ENCODE measurements at places on chromosomes 4 and X.

- DNase-seq: no peak
Measured at GRCh38 chr4:1557221-1557597, 126.9 kb downstream of the FAM53A start.

GRCh38 chr4:164440199-164440598, 313.7 kb upstream of the SMIM31 start:
- DNase-seq: no peak

DNA sequence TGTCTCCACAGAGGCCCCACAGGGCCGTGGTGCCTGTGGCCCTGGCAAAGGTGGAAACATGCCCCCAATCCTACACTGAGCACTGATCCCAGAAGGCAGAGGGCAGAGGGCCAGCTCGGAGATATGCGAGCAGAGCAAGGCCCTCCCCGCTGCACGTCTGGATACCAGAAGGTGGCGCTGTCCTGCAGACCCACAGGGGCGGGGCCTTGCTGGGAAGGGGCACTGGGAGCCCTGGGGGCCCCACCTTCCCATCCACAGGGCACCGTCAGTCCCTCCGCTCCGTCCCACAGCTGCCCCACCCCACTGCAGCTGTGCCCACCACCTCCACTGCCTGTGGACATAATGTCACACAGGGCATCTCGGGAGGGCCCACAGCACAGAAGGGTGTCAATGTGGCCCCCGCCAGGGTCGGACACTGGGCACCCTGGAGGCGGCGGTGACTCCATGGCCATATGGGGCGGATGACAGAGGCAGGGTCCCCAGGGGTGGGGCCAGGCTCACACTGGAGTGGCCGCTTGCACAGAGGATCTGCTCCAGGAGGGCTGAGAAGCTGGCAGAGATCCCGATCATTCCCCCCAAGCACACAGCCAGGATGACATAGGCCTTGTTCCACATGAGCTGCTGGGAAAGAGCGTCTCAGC, 4.8 kb downstream of the SLC49A3 start:
- DNase-seq: peak; percentile 44

GRCh38 chr4:103915224-103915869, 195.6 kb upstream of the TACR3 start:
- no peak for DNase-seq

DNA sequence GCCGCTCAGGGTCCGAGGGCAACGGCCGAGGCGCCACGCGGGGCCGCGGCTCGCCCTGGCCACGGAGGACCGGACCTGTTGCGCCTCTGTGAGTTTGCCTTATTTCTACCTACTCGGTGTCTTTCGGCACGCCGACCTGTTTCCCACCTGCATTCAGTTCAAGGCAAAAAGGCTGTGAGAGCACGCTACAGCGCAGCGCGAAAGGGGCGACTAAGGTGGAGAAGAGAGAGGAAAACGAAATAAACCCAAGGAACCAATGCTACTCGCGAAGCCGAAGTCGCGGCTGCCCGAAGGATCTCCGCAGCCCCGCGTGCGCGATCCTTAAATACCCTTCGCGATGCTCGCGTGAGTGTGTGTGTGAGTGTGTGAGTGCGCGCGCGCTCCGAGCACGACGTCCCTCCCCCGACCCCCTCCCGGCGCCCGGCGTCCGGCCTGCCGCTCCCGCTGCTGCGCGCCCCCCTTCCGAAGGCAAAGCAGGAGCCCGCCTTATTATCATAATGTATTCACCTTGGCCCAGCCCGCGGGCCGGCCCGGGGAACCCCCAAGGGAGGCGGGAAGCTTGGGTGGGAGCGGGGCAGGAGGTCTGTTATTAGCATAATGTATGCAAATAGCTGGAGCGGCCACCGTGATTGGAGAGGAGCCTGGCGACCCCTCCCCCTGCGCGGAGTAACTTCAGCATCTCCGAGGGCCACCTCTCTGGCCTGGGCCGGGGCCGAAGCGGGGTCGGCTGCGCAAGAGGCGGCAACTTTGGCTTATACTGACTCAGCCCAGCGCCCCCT, at the start of gene COL25A1:
Gene COL25A1 (minus strand): TSS at position 298 of the 779 bp plus-strand sequence.
- DNase-seq: no peak

DNA sequence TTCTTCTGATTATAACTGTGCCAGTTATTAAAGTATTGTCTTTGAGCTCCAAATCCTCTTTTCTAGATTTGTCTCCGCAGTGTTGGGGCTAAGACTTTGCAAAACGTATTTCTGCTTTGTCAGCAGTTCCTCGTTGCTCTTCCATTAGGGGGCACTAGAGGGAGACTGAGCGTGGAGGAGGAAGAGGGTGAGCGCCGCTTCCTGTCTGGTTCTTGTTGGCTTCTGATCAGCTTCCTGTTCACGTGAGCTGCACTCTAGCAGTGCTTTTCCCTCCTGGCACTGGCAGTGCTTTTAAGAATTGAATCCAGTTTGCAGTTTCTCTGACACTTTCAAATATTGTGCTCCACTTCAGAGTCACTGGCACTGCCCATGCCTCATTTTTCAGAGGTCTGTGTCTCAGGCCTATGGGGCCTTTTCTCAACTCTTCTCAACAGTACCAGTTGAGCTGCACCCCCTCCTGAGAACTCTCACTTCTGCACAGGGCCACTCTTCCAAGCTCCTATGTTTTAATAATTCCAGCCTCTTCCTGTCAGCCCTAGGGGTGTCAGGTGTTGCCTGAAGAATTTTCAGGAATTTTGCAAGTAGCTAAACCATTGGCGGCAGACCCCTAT, 54.4 kb upstream of the LCORL start:
- no peak for DNase-seq

Measured in germinal center (tissue), 1 donor.